ENCODE measurements at places on chromosomes 7 and 10. TPM values are rescaled to one million over a fixed set of nuclear protein-coding genes. Genes with fewer than 3 reads are reported as not detected.

DNA sequence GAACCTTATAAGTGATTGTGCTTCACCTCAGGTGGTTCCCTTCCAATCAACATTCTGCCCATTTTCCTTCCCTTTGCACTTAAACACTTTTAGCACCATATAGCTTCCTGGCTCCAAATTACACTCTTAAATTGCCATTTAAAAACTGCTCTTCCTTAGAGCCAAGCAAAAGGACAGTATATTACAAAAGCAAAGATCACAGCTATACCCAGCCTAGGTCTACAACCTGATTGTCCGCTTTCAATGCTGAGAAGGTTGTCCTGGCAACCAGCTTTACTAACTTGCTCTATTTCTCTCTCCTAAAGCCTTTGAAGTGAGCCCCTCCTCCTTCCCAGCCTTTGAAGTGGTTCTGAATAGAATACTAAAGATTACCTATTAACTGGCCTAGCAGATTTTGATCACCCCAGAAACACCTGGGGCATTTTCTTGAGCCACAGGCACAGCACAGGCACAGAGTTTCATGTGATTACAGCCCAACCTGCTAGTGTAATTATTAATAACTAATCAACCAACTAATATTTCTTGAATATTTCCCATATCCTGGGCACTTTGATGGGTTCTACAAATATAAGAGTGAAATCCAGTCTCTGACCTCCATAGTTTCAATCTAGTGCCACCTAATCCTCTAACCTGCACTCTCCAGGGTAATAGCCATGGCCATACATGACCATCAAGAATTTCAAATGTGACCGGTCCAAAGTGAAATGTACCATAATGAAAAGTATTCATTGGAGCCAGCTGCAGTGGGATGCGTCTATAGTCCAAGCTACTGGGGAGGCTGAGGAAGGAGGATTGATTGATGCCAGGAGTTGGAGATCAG, 63.6 kb upstream of the TRIM24 start:
- no peak for DNase-seq
- no peaks in the 10 kb centered on the region for H3K36me3 ChIP-seq
- H3K27ac ChIP-seq, result no peak overlapping the region
- no peaks in the 10 kb centered on the region for H3K27me3 ChIP-seq
- no peak overlapping the region for H3K4me3 ChIP-seq

The TRIM50 gene
- total RNA-seq, result not detected

The GPRIN2 gene
- not detected for total RNA-seq

The FKBP14 gene
- 9.0 TPM for total RNA-seq

Measured in activated CD8-positive, alpha-beta T cell treated with anti-CD3 and anti-CD28 coated beads for 36 hours (primary cell).